ENCODE measurements at places on chromosomes 7 and 10.

DNA sequence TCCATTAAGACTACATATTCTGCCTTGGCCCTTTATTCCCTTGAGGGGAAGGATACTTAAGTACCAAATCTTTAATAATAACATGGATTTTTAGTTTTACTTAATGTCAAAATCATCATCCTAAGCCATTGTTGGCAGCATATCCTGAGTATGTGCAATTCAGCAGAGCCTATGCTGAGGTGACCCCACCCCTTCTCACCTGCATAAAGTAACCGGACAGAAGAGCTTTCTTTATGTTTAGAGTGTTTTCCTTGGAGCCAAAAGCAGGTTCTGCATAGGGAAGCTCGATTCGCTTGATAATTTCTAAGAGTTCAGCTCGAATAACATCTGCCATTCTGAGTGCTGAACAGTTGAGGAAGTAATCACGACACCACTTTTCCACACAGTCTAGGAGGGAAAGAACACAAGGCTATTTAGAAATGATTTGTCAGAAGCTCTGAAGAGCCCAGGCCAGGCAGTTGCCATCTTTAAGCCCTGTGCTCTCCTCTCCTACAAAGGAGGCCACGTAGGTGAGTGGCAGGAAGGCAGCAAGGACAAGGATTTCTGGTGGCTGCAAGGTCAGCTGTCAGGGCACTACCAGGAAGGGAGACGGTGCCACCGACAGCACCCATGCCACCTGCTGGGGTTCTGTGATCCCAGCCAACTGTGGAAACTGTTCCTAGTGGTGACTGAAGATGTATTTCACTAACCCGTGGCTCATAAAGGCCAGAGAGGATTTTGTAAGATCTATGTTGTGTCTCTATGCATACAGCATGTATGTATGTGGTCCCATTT, 15.6 kb downstream of the BCCIP start:
- DNase-seq = no peak

GRCh38 chr7:27547401-27547800, 115.3 kb downstream of the HIBADH start:
- no peak for DNase-seq

- no peak for DNase-seq
Observed at GRCh38 chr10:55989188-55989587, 371.9 kb downstream of the ZWINT start.

- DNase-seq = no peak
Observed at GRCh38 chr7:107631588-107632491, 28.8 kb upstream of the SLC26A4 start.

GRCh38 chr10:72089618-72090017, 1.3 kb upstream of the SPOCK2 start:
- DNase-seq = no peak

GRCh38 chr10:48608279-48608681, 3.4 kb upstream of the ARHGAP22 start:
- DNase-seq = peak; percentile 31

DNA sequence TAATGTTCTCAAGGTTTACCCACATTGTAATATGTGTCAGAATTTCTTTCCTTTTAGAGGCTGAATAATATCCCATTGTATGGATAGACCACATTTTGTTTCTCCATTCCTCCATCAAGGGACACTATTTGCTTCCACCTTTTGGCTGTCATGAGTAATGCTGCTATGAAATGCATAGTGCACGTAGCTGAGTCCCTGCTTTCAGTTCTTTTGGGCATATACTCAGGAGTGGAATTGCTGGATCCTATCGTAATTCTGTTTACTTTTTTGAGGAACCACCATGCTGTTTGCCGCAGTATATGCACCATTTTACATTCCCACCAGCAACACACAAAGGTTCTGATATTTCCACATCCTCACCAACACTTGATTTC, 60.0 kb downstream of the PRF1 start:
- DNase-seq = peak; percentile 29

- no peak for DNase-seq
Observed at GRCh38 chr10:92219559-92219958, 71.3 kb downstream of the CPEB3 start.

DNA sequence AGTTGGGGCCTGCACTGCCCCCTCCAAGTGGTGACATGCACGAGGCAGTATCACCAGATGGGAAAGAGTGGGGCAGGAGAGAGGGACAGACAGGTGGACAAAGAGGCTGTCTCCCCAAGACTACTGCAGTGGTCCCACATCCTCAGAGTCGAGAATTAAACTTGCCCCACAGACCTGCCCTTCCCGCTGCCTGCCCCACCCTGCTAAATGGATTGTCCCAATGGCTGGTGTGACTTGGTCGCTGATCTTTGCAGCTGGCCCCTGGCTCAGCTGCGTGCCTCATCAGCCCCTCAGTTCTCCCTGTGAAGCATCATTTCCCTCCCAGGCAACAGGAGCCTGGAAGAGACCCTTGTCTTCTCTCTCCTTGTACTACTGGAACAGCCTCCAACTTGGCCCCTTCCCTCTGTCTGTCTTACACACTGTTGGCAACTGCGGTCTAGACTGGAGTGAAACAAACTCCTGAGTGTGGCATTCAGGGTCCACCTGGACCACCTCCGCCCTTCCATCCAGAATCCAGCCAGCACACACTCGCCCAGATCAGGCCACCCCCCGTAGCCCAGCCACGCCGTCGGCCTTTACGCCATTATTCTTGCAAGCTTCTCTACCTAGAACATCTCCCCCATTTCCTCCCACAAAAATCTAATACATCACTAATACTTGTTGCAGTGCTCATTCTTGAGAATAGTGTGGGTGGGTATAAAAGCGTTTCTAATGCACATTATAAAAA, 275.1 kb downstream of the CELF2 start:
- DNase-seq = no peak

DNA sequence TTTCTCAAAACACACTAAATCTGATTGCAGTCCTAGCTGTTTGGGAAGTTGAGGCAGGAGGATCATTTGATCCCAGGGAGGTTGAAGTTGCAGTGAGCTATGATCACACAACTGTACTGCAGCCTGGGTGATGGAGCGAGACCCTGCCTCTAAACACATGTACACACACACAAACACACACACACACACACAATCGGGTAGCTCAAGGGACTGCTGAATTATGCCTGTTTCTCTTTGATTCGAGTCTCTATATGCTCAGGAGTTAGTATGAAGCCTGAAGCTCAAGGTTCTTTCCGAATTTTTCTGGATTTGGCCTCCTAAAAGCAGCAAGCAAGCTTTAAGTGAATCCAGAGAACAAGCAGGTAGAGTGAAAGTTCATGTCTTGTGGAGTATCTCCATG, 22.5 kb downstream of the PRTFDC1 start:
- DNase-seq = no peak

GRCh38 chr7:48108959-48109847, 20.1 kb downstream of the UPP1 start:
- no peak for DNase-seq

DNA sequence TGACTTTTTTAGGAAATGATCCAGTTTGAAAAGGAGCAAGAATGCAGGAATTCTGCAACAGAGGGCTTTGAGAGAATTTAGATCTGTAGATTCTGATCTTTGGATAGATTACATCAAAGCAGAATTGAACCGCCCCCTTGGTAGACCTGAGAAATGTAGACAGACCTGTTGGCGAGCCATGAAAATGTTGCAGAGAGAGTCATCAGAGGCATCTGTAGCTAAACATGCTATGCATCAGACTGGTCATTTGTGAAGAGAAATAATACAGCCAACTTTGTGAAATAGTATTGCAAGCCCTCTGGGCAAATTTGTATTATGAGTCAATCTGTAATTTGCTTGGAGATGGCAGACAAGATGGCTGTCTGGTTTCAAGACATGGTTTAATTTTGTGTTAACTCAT, 4.3 kb upstream of the C1GALT1 start:
- no peak for DNase-seq

DNA sequence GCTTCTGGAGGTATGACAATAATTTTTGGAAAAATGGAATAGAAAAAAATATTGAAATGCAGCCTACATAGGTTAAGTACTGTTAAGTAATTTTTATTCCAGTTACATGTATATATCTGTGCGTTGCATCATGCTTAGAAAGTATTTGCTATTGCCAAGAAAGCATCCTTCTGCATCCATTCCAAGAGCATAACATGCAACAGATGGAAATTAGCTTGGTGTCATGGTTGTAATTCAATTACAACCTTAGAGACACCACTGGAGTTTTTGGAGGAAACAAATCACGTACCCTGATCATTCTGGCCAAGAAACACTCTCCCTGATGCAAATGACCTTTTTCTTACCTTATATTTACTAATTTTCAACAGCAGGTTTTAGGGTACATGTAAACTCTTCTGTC, 1.7 kb downstream of the AKR1B1 start:
- DNase-seq = no peak

DNA sequence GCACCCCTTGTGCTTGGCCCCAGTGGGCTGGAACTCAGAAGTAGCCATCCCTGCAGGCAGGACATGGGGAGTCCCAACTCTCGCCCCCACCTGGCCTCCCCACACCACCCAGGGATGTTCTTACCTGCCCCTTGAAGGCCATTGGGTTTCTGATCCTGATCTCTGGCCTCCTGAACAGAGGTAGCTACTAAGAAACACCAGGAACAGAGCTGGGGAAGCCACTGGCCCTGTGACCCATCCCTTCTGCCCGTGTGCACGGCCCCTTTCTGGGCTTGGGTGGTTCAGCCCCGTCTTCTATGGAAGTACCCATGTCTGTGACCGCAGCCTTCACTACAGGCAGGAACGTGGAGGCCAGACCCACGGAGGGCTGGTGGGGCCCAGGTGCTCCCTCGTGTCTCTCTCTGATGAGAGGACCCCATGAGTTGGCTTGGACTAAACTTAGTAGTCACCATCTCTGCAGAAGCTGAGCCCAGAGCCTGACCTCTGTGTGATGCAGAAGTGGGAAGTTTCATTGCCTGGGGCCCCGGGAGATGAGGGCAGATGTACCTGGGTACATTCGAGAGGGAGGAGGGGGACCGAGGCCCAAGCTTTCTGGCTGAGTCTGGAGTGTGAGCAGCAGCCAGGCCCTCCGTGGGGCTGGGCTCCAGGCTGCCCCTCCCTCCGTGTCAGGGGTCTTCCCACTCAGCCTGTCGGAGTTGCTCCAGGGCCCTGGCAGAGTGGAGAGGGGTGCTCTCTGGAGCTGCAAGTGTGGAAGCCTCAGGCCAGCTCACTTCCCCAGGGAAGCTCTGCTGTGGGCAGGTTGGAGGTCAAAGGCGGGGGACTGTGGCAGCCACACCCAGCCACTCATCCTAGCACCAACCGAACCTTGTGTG, 81.0 kb downstream of the MKI67 start:
- no peak for DNase-seq

DNA sequence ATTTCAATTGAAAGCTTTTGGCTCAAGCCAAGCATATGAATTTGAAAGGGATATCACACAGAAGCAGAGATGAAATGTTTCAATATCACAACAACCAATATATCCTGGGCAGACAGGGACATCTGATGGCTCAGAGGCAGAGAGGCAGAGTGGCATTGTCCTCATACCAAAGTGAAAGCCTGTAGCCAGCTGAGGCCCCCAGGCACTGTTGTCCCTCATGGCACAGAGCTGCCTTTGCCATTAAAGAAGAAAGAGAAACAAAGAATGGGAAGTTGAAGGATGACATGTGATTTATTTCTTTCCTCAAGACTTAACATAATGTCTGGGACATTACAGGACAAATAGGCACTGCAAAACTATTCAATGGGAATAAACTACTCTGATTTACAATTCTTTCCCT, 504.3 kb upstream of the PCDH15 start:
- DNase-seq = no peak

DNA sequence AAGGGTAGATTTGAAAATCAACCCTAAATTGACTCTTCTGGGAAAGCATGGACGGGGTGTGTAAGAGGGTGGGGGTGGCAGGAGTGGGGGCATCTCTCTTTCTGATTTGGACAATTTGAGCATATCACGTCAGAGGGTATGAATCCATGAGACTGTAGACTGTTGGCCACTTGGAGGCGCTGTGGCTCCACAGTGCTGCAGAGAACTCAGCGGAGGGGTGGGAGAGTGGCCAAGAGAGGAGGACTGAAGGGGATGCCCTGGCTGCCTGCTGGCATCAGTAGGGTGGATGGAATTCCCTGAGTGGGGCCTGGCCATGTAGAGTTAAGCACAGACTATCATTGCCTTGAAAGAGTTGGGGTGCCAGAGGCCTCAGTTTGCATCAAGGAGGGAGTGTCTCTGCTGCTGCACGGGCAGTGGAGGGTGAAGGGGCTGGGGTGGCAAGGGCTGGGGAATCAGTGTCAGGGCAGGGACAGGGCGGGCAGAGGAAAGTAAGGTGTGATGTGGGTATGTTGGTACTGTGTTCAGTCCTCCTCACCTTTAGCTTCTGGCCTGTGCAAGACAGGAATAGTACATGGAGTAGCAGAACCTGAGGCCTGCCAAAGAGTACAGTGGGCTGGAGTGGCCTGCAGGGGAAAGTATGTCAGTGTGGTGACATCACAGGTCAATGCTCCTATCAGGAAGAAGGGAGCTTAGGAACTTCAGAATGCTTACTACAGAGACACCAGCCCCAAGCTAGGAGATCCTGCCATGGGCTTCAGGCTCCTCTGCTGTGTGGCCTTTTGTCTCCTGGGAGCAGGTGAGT, 133.5 kb upstream of the PRSS58 start:
- no peak for DNase-seq

DNA sequence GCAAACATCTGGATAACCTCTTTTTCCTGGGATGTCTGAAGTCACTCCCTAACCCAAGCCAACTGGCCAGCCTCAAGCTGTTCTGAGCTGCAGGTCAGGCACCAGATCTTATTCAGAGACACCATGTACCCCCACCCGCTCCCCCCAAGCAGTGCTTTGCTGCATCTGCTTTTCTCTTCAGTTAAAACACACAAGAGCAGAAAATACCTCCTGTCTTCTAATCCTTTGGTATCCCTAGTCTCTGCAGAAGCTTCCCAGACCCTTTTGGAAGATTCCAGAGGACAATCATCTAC, 3.0 kb downstream of the ZNF488 start:
- DNase-seq = no peak

DNA sequence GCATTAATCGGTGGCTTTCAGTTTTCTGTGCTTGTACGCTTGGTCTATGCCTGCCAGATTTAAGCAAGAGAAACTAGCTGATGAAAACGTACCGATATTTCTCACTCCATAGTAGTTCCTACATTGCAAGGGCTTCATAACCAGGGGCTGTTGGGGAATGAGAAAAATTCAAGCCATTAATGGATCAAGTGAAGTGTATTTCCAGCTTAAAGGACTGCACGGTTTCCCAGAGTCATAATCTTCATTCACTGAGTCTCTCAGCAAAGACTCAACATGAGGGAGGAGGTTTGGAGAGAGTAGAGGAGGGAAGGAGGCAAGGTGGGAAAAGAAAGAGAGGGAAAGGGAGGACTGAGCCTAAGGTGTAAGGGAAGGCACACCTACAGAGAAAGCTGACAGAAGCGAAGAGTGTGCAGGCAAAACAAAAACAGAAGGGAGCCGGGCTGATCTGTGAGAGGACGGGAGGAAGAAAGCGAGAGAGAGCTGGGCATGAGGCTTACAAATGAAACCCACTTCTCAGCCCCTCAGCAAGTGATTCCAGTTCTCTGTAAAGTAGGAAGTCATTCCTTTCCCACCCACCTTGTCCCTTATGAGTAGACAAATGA, 625 bp downstream of the GIMAP2 start:
- no peak for DNase-seq
